CD4-positive, alpha-beta memory T cell (primary cell): ENCODE measurements at places on chromosomes 2 and 18. TPM values are rescaled to one million over a fixed set of nuclear protein-coding genes. Genes with fewer than 3 reads are reported as not detected.

GRCh38 chr2:210730672-210731071, 174.3 kb downstream of the CPS1 start:
- H3K4me1 ChIP-seq: no peaks in the 10 kb centered on the region
- H3K4me3 ChIP-seq: no peak overlapping the region
- H3K36me3 ChIP-seq: no peaks in the 10 kb centered on the region
- H3K27me3 ChIP-seq: no peaks in the 10 kb centered on the region
- H3K27ac ChIP-seq: no peak overlapping the region

EIPR1 gene
- 18.2 TPM for total RNA-seq

DNA sequence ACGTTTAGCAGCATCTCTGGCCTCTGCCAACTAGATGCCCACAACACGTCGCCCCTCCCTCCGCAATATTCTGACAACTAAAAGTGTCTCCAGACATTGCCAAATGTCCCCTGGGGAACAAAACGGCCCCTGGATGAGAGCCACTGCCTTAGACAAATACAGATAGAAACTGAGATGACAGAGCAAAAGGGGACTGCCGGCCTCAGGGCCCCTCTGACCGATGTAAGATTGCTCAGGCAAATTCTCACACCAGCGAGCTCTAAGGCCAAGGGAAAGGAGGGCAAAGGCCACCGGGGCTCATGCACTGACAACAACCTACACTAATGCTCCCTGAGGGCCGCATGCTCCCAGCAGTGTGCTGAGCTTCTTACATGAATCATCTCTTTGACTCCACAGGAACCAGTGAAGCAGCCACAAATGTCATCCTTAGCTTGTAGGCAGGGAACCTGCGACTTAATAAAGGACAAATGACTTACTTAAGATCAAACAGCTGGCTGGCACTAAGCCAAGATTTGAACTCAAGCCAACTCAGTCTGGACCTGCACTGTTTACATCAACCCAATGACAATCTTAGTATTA, 228.5 kb downstream of the TTC32 start:
- no peak overlapping the region for H3K4me3 ChIP-seq
- no peak overlapping the region for H3K27ac ChIP-seq
- H3K27me3 ChIP-seq: no peaks in the 10 kb centered on the region
- H3K4me1 ChIP-seq: no peaks in the 10 kb centered on the region
- DNase-seq: no peak

AQP12B gene
- not detected for total RNA-seq

GRCh38 chr18:10784596-10785202, 258.9 kb downstream of the NAPG start:
- no peak for DNase-seq
- no peaks in the 10 kb centered on the region for H3K27me3 ChIP-seq
- H3K36me3 ChIP-seq: no peaks in the 10 kb centered on the region
- H3K4me1 ChIP-seq: no peaks in the 10 kb centered on the region

GRCh38 chr18:76491473-76491775, 3.6 kb downstream of the ZNF516 start:
- peaks cover 25% of the 10 kb centered on the region for H3K27me3 ChIP-seq
- H3K36me3 ChIP-seq: no peaks in the 10 kb centered on the region
- no peak overlapping the region for H3K4me3 ChIP-seq
- no peak overlapping the region for H3K27ac ChIP-seq
- peaks cover 34% of the 10 kb centered on the region for H3K4me1 ChIP-seq
- DNase-seq: peak; percentile 41

DNA sequence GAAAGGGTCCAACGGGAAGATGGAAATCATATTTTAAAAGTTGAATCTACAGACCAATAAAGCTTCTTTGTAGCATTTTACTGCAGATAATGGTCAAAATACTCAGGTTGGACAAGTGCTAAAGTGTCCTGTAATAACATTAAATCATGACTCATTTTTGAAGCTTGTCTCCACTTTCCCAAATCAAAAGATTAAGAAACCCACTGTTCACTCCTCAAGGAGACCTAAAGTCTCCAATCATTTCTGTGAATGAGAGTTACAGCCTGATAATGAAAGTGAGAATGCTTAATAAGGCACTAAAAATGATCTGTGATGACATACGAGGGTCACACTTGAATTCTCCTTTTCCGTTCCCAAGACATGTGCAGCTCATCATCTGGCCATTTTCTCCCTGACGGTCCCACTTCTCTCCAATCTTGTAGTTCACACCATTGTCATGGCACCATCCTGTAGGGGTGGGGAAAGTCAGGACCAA, 53.4 kb downstream of the ATIC start:
- DNase-seq: no peak
- H3K36me3 ChIP-seq: no peaks in the 10 kb centered on the region
- no peak overlapping the region for H3K4me3 ChIP-seq
- no peaks in the 10 kb centered on the region for H3K27me3 ChIP-seq
- no peak overlapping the region for H3K27ac ChIP-seq

EHD3 gene
- 4.0 TPM for total RNA-seq

CELF4 gene
- not detected for total RNA-seq

DNA sequence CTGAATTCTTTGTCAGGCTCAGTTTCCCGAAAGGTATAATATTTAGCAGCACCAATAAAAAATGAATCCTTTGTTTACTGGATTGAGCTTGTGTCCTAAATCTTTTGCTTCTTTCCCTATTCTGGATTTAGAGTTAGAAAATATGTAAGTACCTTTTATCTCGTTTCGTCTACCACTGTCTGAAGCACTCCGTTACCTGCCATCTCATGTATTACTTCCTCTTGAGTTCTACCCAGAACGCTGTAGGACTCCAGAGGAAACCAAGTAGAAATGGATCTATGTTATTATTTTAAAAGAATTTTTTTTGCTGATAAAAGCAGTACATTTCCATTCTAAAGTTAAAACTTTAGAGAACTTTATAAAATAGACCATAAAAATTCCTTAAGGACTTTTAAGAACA, 13.5 kb downstream of the ANKRD12 start:
- H3K27ac ChIP-seq: no peak overlapping the region
- H3K27me3 ChIP-seq: no peaks in the 10 kb centered on the region
- no peak overlapping the region for H3K4me3 ChIP-seq
- no peaks in the 10 kb centered on the region for H3K36me3 ChIP-seq
- no peak for DNase-seq

DNA sequence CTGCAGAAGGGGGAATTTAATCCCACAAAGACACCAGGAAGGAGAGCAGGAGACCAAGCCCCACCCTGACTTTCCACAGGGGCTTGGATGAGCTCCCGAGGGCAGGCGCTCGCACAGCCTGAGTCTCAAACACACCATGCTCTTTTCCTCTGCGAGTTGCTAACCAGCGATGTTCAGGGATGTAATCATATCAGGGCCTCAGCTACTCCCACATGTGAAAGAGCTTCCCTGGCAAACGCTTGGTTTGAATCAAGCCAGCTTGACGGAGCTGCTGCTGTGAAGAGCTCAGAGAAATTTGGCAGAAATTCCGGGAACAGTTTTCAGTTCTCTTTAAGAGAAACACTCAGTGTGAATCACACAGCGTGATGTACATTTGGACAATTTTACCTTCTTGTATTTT, 385.8 kb downstream of the GALR1 start:
- DNase-seq: no peak
- H3K36me3 ChIP-seq: no peaks in the 10 kb centered on the region
- H3K27me3 ChIP-seq: no peaks in the 10 kb centered on the region
